ENCODE measurements at places on chromosomes 4 and X.

GRCh38 chr4:31620476-31620875 lies 900.3 kb downstream of the PCDH7 start:
- DNase-seq: no peak
- H3K27ac ChIP-seq: no peak overlapping the region
- no peaks in the 10 kb centered on the region for H3K4me1 ChIP-seq
- H3K27me3 ChIP-seq: no peaks in the 10 kb centered on the region
- no peaks in the 10 kb centered on the region for H3K36me3 ChIP-seq

DNA sequence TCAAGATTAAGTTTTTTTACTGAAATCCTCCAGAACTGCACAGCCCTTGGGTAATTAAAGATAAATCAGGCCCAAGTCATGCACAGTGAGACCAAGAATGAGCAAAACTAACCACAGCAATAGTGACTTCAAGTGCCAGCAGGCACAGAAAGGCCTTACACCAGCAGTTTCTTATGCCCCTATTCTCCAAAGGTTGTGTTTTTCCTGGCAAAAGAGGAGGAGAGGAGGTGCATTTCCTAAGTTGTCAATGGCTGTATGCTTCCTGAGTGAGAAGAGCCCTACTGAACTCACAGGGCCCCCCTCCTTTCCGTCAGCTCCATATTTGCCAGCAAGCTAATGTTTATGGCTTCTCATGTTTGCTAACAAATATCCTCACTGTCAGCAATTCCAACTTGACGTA lies 418.7 kb upstream of the INTU start:
- no peaks in the 10 kb centered on the region for H3K36me3 ChIP-seq
- peak overlapping the region; percentile 47 for H3K27ac ChIP-seq
- H3K4me1 ChIP-seq: peaks cover 10% of the 10 kb centered on the region
- DNase-seq: no peak
- H3K4me3 ChIP-seq: no peak overlapping the region
- no peaks in the 10 kb centered on the region for H3K27me3 ChIP-seq

GRCh38 chrX:116417214-116417613 lies 19.2 kb upstream of the SLC6A14 start:
- no peaks in the 10 kb centered on the region for H3K27me3 ChIP-seq
- H3K4me1 ChIP-seq: no peaks in the 10 kb centered on the region
- H3K4me3 ChIP-seq: no peak overlapping the region
- no peak overlapping the region for H3K27ac ChIP-seq

- H3K27me3 ChIP-seq: no peaks in the 10 kb centered on the region
- H3K27ac ChIP-seq: no peak overlapping the region
- no peak overlapping the region for H3K4me3 ChIP-seq
- no peak for DNase-seq
Observed at GRCh38 chrX:47927212-47927611, 76.6 kb downstream of the ZNF182 start.

DNA sequence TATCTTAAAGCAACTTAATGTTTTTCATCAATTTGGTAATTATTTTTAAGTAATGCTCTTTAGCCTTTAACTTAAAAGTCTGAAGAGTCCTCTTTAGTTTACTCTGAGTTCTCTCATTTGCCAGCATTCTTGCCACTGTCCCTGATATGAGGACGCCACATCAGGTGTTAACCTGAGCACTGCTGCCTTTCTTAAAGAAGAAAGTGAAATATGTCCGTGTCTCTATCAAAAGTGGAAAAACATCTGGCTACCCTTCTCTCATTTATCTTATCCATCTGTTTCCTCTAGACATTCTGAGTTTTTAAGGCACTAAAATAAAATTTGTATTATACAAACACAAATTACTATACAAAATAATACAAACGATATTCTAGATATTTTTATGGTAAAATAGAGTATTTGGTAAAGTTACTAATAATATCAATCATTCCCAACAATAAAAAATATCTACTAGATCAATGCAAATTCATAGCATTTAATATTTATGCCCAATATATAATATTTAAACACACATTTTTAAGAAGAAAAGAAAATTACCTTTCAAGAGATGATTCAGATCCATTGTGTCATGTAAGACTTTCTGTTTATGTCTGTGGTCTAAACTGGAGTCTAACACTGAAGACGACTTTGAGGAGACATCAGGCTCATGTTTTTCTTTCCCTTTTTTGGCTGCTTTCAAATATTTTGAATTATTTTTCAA lies 14.0 kb downstream of the CFAP97 start:
- peaks cover 27% of the 10 kb centered on the region for H3K4me1 ChIP-seq
- H3K27me3 ChIP-seq: no peaks in the 10 kb centered on the region
- peaks cover 23% of the 10 kb centered on the region for H3K36me3 ChIP-seq
- no peak overlapping the region for H3K4me3 ChIP-seq
- no peak for DNase-seq
- no peak overlapping the region for H3K27ac ChIP-seq

DNA sequence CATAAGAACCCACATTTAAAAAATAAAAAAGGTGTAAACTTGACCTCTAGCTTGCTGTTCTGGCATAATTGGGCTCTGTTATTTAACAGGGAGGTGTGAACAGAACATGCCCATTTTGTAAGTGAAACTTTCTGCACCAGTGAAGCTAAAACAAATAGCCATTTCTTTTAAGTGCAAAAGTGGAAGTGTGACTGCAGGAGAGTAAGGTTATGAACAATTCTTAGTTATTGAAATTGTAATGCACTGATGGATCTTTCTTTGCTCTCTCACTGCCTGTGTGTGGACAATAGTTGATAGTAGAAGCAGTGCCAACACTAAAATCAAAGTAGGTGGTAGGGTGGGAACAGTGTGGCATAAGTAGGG lies 12.6 kb downstream of the P2RY10 start:
- peaks cover under 1% of the 10 kb centered on the region for H3K4me1 ChIP-seq
- H3K36me3 ChIP-seq: no peaks in the 10 kb centered on the region
- no peak overlapping the region for H3K4me3 ChIP-seq
- H3K27me3 ChIP-seq: no peaks in the 10 kb centered on the region
- DNase-seq: no peak

- H3K4me3 ChIP-seq: no peak overlapping the region
- H3K27me3 ChIP-seq: no peaks in the 10 kb centered on the region
- H3K4me1 ChIP-seq: no peaks in the 10 kb centered on the region
- peak; percentile 69 for DNase-seq
- no peak overlapping the region for H3K27ac ChIP-seq
Observed at GRCh38 chr4:3317011-3317655, 24.3 kb downstream of the RGS12 start.

DNA sequence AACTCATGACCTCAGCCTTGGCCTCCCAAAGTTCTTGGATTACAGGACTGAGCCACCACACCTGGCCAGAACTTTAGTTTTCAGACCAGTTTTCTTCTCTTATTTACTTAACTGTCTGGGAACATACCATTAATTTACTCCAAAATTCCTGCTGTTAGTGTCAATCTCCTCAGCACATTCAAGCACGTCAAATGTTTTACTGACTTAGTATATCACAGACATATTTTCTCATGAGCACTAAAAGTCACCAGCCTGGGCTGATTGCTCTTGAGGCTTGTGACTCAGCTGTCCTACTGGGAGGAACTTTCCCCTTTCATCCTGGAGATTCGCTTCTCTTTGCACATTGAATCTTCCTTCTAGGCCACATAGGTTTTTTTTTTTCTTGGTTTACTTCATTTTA lies 109.6 kb downstream of the PCDH18 start:
- no peaks in the 10 kb centered on the region for H3K36me3 ChIP-seq
- no peak for DNase-seq
- no peak overlapping the region for H3K27ac ChIP-seq
